Effector CD4-positive, alpha-beta T cell (primary cell): ENCODE measurements at places on chromosomes 2 and 18.

DNA sequence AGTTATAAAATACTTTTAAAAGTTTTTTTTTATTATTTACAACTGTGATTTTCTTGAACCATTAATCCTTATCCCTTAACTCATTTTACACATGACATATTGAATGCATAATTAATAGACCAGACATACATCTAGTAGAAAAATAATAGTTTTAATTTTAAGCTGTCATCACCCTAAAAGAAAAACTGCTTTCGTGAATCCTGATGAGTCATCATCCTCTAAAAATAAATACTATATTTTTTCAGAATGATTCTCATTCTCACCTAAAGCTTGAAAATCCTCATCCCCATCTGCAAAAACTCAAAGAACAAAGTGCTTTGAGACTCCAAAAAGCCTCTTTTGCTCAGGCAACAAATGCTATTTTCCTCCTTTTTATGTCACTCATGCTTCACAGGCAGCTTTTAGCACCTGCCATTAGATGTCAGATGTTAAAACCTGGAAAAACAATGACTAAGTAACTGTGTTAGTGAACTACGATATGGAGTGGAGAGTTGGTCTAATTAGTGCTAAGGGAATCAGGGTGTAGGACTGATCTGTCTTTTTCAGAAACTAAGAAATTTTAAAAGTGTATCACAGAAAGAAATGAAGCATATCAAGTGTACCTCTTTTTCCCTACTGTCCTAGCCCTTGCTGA, 297.6 kb downstream of the TMX3 start:
- DNase-seq: no peak

- DNase-seq: no peak
Observed at GRCh38 chr2:174617120-174617519, 19.5 kb upstream of the WIPF1 start.

DNA sequence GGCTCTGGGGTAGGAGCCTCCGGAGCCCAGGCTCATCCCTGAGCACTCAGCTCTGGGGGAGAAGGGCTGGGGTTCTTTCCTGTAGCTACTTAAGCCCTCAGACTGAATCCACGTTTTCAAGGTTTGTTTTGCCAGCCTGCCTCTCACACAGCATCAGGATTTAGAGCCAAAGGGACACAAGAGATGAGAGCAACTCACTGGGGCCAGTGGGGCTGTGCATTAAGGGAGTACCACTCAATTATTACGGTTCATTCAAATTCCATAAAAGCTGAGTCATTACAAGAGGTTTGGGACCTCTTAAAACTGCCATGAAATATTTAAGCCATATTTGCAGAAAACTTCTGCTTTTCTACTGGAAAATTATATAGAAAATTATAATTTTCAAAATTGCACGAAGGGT, 17.1 kb upstream of the SNED1 start:
- no peak for DNase-seq

GRCh38 chr2:155846259-155846658, 486.3 kb downstream of the NR4A2 start:
- no peak for DNase-seq

DNA sequence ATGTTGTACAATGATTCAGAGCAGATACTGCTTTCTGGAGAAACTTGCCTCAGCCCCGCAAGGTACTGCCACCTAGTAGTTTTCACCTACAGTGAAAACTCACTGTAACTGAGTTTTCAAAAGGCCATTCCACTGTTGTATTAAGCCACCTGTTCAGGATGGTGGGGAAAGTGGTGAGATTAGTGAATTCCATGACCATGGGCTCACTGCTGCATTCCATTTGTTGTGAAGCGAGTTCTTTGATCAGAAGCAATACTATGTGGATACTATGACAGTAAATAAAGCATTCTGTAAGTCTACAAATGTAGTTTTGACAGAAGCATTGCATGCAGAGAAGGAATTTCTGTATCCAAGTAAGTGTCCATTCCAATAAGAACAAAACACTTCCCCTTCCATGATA, 113.6 kb downstream of the LAMA3 start:
- DNase-seq: no peak
